H9 (cell line): ENCODE measurements at places on chromosomes 16 and 17. TPM values are rescaled to one million over a fixed set of nuclear protein-coding genes. Genes with fewer than 3 reads are reported as not detected.

DNA sequence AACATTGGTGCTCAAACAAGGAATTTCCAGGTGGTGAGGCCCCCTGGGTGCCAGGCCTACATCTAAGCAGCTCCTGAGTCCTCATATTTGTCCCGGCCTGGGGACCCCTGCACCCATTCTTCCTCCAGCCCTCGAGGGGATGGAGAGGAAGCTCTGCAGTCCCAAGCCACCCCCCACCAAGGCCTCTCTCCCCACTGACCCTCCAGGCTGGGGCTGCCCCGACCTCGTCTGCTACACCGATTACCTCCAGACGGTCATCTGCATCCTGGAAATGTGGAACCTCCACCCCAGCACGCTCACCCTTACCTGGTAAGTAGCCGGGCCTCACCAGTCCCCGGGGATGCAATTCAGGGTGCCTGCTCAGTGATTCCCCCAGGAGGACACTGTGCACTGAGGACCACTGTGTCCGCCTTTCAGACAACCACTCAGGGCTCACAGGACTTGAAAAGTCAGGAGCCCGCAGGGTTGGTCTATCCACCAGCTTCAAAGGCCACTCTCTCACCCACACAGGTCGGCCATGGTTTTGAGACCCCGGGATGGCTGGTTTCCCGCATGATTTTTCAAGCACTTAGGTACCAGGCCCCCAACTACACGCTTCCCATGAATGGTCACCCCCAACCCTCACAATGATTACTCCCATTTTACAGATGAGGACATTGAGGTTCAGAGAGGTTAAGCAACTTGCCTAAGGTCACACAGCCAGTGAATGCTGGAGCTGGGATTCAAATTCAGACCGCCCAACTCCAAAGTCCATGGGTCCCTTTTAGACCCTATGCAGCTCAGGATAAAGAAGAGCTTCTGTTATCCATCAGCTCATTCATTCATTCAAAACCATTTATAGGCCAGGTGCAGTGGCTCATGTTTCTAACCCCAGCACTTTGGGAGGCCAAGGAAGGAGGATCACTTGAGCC is 32.4 kb downstream of the IL21R start:
- no peak overlapping the region for H3K27ac ChIP-seq
- H3K27me3 ChIP-seq = no peaks in the 10 kb centered on the region
- H3K4me3 ChIP-seq = no peak overlapping the region
- no peaks in the 10 kb centered on the region for H3K36me3 ChIP-seq
- H3K4me1 ChIP-seq = no peaks in the 10 kb centered on the region; the same call in 1 of the 2 replicates

DNA sequence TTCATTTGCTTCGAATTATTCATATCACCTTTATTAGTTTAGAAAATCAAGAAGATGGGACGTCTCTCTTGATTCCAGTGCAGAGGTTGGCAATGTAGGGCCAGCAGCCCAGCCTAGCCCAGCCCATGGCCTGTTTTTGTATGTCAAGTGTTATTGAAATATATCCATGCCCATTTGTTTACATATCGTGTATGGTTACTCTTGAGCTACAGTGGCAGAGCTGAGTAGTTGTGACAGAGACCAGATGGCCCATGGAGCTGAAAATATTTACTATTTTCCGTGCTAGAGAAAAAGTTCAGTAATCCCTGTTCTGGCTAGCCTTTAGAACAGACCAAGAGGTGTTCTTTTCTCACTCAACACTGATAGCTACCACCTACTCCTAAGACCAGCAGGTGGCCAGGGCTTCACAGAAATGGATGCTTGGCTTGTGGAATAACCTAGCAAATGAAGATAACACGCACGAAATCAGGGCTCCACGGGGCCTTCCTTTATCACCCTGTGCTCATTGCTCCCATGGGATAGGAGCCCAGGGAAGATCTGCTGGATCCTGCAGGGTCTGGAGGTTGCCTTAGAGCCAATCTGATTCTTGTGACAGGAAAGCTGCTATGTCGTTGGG is 123.2 kb upstream of the ANKFN1 start:
- H3K27ac ChIP-seq = no peak overlapping the region
- H3K36me3 ChIP-seq = no peaks in the 10 kb centered on the region
- no peak for DNase-seq
- H3K4me3 ChIP-seq = no peak overlapping the region
- no peaks in the 10 kb centered on the region for H3K4me1 ChIP-seq
- H3K27me3 ChIP-seq = no peaks in the 10 kb centered on the region

DNA sequence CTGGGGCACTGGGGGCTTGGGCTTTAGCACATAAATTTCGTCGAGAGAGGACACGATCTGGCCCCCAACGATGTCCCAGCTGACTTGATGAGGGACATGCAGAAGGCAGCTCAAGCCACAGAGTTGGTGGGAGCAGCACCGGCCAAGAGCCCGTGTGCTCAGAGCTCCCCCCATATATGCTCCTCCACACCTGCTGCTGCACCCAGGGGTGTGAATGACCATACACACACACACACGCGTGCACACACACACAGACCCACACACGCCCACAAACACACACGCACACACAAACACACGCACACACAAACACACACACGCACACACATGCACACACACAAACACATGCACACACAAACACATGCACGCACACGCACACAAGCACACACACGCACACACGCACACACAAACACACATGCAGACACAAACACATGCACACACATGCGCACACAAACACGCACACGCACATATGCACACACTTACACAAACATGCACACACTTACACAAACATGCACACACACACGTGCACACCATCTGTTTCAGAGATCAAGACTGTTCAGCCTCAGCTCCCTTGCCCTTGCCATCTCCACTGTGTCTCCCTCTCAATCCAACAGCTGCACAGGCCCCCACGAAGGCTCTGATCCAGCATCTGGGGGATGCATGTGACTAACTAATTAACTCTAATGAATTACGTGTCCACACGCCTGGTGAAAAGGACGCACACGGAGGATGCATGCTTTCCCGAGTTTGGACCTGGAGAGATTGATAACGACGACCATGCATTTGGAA is 85.6 kb upstream of the TNRC6C start:
- no peak for DNase-seq
- peaks cover 3% of the 10 kb centered on the region for H3K36me3 ChIP-seq
- no peaks in the 10 kb centered on the region; the same call in 1 of the 2 replicates for H3K27me3 ChIP-seq
- peak overlapping the region; percentile 9; the same call in 2 of the 3 replicates for H3K4me3 ChIP-seq

DNA sequence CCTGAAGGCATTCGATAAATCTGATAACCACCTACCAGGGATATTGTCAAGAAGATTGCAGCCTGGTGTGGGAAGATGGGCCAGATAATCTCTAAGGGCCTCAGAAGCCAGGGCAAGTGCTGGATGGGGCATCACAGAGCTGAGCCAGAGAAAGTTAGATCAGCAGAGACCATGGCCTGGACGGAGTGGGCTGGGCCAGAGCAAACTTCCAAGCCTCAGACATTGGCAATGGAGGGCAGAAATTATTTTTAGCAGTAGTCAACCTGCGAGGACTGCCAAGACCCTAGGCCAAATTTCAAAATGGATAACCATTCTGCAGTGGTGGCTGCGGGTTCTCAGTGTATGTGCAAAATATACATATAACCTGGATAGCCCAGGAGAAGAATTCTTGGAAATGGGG is 18.5 kb downstream of the ERCC4 start:
- H3K4me1 ChIP-seq = no peaks in the 10 kb centered on the region
- H3K4me3 ChIP-seq = no peak overlapping the region
- H3K27ac ChIP-seq = no peak overlapping the region
- DNase-seq = no peak
- H3K36me3 ChIP-seq = peaks cover 24% of the 10 kb centered on the region

The CLEC18B gene
- 0.31 and 0.37 TPM in 2 replicates for total RNA-seq

The NDUFAB1 gene
- 183 and 192 TPM in 2 replicates for total RNA-seq

- no peak overlapping the region for H3K27ac ChIP-seq
- peak; percentile 54 for DNase-seq
- H3K27me3 ChIP-seq = peaks cover 60% of the 10 kb centered on the region
These were observed 642 bp upstream of the NEUROD2 start for GRCh38 chr17:39608142-39608981.

DNA sequence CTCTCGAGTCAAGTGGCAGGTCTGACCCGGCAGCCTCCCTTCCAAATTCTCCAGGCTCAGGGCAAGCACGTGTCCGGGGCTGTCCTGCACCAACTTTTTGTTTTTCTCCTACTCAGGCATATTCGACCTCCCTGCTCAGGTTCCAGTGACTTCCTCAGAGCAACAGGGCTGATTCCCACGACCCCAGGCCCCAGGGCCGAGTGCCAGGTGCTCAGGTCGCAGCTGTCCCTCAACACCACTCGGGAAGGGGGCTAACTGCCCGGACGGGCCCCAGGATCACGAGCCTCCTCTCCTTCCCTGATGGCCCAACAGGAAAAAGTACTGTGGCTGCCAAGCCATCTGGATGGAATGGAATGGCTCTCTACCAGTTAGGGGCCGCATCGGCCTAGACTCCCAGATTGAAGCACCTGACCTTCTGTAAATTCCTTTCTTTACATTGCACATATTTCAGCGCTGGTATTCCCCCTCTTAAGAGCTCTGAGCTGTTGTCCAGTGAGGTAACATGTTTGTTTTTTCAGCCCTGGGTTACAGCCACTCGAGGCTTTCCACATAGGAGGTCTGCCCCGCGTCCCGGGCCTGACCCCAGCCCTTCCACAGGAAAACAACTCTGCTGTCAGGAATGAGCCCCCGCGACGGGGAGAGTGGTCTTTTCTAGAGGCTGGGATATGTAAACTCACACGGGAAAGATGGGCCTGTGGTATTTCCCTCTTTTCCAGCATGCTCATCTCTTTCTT is 25.0 kb downstream of the NXN start:
- no peaks in the 10 kb centered on the region for H3K27me3 ChIP-seq
- H3K27ac ChIP-seq = no peak overlapping the region
- H3K4me1 ChIP-seq = peaks cover 5% of the 10 kb centered on the region; the same call in 1 of the 2 replicates
- H3K4me3 ChIP-seq = no peak overlapping the region
